Natural killer cell treated with Interleukin-12 subunit alpha and Interleukin-12 subunit beta and Interleukin-15 and Interleukin-18, amount 100 ng/mL, for 72 hours (primary cell): ENCODE measurements at places on chromosomes 11 and 22. TPM values are rescaled to one million over a fixed set of nuclear protein-coding genes. Genes with fewer than 3 reads are reported as not detected.

ROBO4 gene
- total RNA-seq, result not detected

BARX2 gene
- not detected for total RNA-seq

KCNK7 gene
- 2.8 TPM for total RNA-seq

TESMIN gene
- total RNA-seq, result 4.9 TPM

DNA sequence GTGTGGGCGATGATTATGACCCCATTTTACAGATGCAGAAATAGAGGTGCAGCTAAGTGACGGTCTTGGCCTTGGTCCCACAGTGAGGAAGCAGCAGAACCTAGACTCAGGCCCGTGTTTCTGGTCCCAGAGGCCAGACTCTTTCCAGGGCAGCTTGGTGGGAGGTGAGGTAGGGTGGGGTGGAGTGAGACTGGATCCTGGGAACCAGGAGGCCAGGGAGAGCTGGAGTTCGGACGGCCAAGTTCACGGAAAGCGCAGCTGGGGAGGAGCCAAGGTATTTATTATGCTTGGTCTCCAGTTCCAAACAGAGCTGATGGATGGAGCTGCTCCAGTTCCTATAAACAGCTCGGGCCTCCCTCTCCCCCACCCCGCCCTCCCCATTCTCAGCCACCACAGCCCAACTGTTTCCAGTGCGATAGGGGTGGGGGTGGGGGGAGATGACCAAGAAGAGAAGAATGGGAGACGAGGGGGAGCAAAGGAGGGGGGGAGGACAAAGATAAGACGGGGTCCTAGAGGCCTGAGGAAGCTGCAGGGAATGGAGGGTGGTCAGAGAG lies 16.2 kb downstream of the LRRC32 start:
- H3K4me1 ChIP-seq, result peaks cover 4% of the 10 kb centered on the region
- H3K4me3 ChIP-seq, result no peak overlapping the region
- DNase-seq, result no peak
- H3K27me3 ChIP-seq, result peaks cover 2% of the 10 kb centered on the region
- H3K36me3 ChIP-seq, result no peaks in the 10 kb centered on the region

- H3K27ac ChIP-seq, result no peak overlapping the region
- no peak for DNase-seq
- H3K4me1 ChIP-seq, result peaks cover 25% of the 10 kb centered on the region
- peaks cover 6% of the 10 kb centered on the region for H3K36me3 ChIP-seq
- H3K4me3 ChIP-seq, result no peak overlapping the region
Observed at GRCh38 chr11:6674862-6675261, 8.3 kb downstream of the MRPL17 start.

DNA sequence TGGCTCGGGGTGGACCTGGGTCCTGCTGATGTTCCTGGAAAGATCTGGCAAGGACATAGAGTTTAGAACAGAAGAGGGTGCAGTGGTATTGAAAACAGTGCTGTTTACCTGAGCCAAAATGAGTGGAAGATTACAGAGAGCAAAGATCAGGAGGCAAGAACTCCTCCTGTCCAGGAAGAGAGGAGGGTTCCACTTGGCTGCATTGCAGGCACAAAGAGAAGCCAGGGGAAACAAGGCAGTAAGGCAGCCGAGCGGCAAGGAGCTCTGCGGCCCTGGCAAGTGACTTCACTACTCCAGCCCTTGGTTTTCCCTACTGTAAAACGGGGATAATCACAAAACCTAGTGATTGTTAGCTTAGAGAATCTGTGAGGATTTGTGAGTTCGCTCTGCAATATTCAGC lies 3.7 kb upstream of the PACSIN2 start:
- no peak overlapping the region for H3K4me3 ChIP-seq
- no peak overlapping the region for H3K27ac ChIP-seq
- H3K4me1 ChIP-seq, result peaks cover 8% of the 10 kb centered on the region
- no peaks in the 10 kb centered on the region for H3K36me3 ChIP-seq

DNA sequence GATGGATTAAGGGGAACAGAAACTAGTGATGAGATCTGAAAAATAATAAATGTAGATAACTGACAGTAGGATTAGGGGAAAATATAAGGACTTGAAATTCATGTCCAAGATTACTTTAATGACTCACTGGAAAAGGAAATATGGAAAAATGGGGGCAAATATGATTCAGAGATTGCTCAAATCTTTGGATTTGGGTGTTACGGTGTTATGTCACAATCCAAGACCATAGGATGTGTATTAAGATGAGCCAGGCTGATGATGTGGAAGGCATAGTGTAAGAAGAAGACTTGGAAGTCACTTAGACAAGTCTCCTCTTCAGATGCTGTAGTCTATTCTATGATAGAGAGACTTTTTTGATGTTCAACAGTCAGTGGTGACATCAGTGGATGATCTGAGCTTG lies 323.7 kb downstream of the LUZP2 start:
- no peak for DNase-seq
- H3K36me3 ChIP-seq, result no peaks in the 10 kb centered on the region
- no peak overlapping the region for H3K4me3 ChIP-seq
- no peaks in the 10 kb centered on the region for H3K4me1 ChIP-seq

GRCh38 chr22:36806835-36807234 lies 10.0 kb downstream of the PVALB start:
- peaks cover 13% of the 10 kb centered on the region for H3K27me3 ChIP-seq
- no peaks in the 10 kb centered on the region for H3K4me1 ChIP-seq
- H3K4me3 ChIP-seq, result no peak overlapping the region
- H3K36me3 ChIP-seq, result no peaks in the 10 kb centered on the region
- DNase-seq, result no peak
- no peak overlapping the region for H3K27ac ChIP-seq

DNA sequence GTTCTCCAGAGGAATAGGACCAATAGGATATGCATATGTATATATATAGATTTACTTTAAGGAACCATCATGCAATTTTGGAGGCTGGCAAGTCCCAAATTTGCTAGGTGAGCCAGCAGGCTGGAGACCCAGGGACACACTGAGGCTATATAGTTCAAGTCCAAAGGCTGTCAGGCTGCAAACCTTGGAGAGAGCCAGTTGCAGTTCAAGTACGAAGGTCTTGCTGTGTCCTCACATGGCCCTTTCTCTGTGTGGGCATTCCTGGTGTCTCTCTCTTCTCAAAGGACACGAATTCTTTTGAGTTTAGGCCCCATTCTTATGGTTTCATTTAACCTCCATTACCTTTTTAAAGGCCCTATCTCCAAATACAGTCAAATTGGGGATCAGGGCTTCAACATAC lies 134.4 kb upstream of the SORL1-AS1 start:
- H3K36me3 ChIP-seq, result peaks cover 11% of the 10 kb centered on the region
- no peaks in the 10 kb centered on the region for H3K27me3 ChIP-seq
- peaks cover 53% of the 10 kb centered on the region for H3K4me1 ChIP-seq
- H3K4me3 ChIP-seq, result no peak overlapping the region
- peak overlapping the region; percentile 15 for H3K27ac ChIP-seq

DNA sequence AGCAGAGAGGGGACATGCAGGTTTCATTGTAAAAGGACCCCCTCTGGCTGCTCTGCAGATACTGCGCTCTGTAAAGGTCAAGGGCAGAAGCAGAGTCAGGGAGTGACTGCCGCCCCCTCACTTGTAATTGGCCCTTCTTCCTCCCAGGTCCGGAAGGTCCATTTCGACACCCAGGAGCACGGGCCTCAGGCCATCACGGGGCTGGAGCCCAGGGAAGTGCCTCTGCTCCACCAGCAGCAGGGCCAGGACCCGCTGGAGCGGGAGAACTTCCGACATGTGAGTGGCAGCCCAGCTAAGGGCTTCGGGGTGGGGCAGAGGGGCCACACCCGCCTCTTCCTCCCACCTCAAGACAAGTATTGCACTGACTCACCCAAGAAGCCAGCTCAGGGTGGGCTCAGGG lies 24.0 kb upstream of the LRRC10B start:
- H3K27ac ChIP-seq, result no peak overlapping the region
- H3K4me3 ChIP-seq, result no peak overlapping the region
- H3K4me1 ChIP-seq, result peaks cover 5% of the 10 kb centered on the region
- no peaks in the 10 kb centered on the region for H3K36me3 ChIP-seq
- H3K27me3 ChIP-seq, result peaks cover 3% of the 10 kb centered on the region
- no peak for DNase-seq

DNA sequence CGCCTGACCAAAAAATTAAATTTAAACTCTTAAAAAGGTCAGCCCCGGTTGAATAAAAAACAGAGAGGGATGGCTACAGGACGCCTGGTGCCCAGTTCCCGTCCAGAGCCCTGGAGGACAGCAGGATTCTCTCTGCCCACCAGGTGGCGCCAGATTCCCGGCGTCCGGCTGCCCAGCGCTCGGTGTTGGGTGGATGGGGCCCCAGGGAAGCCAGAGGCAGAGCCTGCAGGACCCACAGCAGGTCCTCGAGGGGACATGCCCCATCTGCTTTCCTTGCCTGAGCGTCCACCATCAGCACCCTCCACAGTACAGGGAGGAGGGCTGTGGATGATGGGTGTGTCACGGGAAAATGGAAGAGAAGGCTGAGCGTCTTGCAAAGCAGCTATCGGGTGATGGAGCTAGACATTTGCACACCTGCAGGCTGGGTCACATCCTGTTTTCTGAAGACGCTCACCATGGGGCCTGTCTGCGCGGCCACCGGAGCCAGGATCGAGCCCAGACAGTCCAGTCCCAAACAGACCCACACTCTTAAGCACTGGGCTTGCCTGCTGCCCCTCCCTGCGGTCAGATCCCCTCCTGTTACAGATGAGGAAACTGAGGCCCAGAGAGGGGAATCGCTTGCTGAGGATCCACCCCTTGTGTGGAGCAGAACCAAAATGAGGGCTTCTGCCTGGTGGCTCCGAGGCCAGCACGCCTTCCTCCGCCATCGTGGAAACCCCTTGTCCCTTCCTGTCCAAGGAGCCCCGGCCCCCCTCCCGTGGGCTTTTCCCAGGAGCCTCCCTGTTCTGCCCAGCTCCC lies 18.5 kb upstream of the CBX7 start:
- peaks cover 7% of the 10 kb centered on the region for H3K27me3 ChIP-seq
- H3K4me3 ChIP-seq, result no peak overlapping the region
- H3K27ac ChIP-seq, result no peak overlapping the region
- DNase-seq, result peak; percentile 84
- H3K4me1 ChIP-seq, result peaks cover 27% of the 10 kb centered on the region

DNA sequence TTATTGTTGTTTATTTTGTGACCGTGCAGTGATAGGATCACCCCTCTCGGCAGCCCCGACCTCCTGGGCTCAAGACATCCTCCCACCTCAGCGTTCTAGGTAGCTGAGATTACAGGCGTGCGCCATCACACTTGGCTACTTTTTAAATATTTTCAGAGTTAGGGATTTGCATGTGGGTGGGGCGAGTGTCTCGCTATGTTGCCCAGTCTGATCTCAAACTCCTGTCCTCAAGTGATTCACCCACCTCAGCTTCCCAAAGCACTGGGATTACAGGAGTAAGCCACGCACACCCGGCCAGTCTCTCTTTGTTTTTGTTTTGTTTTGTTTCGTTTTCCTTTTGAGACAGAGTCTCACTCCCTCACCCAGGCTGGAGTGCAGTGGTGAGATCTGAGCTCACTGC lies 1.2 kb upstream of the INTS5 start:
- H3K4me1 ChIP-seq, result peaks cover 19% of the 10 kb centered on the region
- no peak for DNase-seq
- H3K27ac ChIP-seq, result peak overlapping the region; percentile 98
- no peaks in the 10 kb centered on the region for H3K27me3 ChIP-seq

GRCh38 chr11:96260532-96260931 lies 82.5 kb downstream of the MAML2 start:
- H3K27ac ChIP-seq, result peak overlapping the region; percentile 93
- no peak overlapping the region for H3K4me3 ChIP-seq
- no peaks in the 10 kb centered on the region for H3K27me3 ChIP-seq

GRCh38 chr11:10657308-10658271 lies 36.0 kb downstream of the IRAG1 start:
- peak overlapping the region; percentile 54 for H3K4me3 ChIP-seq
- H3K27ac ChIP-seq, result peak overlapping the region; percentile 55
- DNase-seq, result no peak
- no peaks in the 10 kb centered on the region for H3K36me3 ChIP-seq
- H3K27me3 ChIP-seq, result no peaks in the 10 kb centered on the region
- peaks cover 3% of the 10 kb centered on the region for H3K4me1 ChIP-seq

DNA sequence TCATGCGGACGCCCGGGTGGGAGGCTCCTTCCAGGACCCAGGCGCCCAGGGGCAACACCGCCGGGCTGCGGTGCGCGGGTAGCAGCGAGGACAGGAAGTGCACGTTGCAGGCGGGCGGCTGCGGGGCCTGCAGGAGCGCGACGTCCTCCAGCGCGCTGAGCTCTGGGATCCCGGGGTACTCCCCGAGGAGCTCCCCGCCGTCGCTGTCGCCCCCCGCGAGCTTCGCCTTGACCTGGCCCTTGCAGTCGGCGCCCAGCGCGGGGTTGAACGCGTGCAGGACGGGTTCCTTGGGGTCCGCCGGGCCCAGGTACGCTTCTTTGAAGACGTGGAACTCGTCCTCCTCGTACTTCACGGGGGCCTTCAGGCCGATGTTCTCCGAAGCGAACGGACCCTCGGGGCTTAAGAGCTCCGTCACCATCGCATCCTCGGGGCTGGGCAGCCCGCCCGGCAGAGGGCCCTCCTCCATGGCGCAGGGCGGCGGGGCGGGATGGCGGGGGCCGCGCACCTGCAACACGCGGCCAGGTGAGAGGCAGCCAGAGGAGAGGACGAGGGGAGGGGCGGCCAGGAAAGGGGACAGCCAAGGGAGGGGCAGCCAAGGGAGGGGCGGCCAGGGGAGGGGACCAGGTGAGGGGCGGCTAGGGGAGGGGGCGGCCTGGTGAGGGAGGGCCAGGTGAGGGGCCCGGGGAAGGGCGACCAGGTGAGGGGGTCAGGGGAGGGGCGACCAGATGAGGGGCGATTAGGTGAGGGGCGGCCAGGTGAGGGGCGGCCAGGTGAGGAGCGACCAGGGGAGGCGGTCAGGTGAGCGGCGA lies 921 bp downstream of the TESMIN start:
- H3K4me3 ChIP-seq, result peak overlapping the region; percentile 26
- H3K27me3 ChIP-seq, result no peaks in the 10 kb centered on the region
- peaks cover 14% of the 10 kb centered on the region for H3K4me1 ChIP-seq
- no peaks in the 10 kb centered on the region for H3K36me3 ChIP-seq
- no peak for DNase-seq
- peak overlapping the region; percentile 55 for H3K27ac ChIP-seq

DNA sequence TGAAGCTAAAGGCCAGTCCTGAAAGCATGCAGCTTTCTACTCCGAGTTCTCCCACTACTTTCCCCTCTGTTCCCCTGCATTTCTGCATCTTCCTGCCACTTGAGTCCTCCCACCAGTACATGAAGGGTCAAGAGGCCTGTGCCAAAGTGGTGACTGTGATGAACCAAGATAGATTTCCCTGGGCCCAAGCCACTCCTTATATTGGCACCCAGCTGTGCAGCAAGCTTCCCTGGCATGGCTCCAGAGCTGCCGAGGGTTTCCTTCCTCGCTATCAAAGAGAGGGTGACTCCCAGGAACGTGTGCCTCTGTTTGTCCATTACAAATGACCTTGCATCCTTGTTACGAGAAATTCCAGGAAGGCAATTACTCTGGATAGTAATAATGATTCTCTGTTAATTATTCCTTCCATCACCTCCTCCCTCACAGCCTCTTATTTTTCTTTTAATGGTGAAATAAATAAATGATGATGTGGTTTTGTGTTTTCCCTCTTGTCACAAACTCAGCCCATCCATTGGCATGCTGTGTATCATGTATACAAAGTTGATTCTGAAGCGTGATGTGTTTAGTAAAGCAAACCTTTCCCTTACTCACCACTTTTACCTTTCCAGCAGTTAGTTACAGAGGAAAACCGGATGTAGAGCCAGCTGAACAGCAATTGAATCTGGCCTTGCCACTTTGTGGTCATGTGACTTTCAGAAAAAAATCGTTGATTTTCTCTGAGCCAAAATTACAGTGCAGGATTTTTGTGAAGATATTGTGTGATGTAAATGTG lies 8.3 kb downstream of the SRSF8 start:
- H3K27ac ChIP-seq, result no peak overlapping the region
- peaks cover 6% of the 10 kb centered on the region for H3K27me3 ChIP-seq
- H3K36me3 ChIP-seq, result peaks cover 5% of the 10 kb centered on the region
- no peak overlapping the region for H3K4me3 ChIP-seq
- DNase-seq, result no peak

- no peaks in the 10 kb centered on the region for H3K36me3 ChIP-seq
- no peak for DNase-seq
- H3K27ac ChIP-seq, result no peak overlapping the region
- peaks cover 29% of the 10 kb centered on the region for H3K4me1 ChIP-seq
Observed at GRCh38 chr11:75903276-75903675, 88.3 kb downstream of the UVRAG start.
